ENCODE measurements at places on chromosomes 16 and 17.

DNA sequence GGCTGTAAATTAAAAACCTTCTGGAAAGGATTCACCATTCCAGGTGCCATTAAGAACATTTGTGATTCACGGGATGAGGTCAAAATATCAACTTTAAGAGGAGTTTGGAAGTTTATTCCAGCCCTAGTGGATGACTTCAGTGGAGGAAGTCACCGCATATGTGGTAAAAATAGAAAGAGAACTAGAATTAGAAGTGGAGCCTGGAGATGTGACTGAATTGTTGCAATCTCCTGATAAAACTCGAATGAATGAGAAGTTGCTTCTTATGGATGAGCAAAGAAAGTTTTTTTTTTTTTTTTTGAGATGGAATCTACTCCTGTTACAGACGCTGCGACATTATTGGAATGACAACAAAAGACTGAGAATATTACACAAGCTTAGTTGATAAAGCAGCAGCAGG, 26.7 kb downstream of the CCL4 start:
- no peak for DNase-seq

- DNase-seq, result no peak
Measured at GRCh38 chr16:84378099-84378498, 9.8 kb downstream of the ATP2C2 start.

DNA sequence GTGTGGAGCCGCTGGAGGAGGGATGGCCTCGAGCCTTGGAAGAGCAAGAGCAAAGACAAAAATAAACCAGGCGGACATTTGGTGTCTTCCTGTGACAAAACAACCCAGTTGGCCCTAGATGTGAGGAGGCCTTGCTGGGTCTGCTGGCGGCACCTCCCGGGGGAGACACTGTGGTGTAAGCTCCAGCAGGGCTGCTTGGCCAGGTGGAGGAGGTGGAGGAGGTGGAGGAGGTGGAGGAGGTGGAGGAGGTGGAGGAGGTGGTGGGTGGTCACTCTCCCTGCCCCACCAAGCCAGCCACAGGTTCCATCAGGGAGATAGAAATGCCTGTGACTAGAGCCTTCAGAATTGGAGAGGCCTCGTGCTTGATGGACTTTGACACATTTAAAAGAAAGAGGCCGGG, 32.1 kb downstream of the DBNDD1 start:
- no peak for DNase-seq

GRCh38 chr16:50613281-50613963, 65.2 kb downstream of the NKD1 start:
- DNase-seq, result no peak

DNA sequence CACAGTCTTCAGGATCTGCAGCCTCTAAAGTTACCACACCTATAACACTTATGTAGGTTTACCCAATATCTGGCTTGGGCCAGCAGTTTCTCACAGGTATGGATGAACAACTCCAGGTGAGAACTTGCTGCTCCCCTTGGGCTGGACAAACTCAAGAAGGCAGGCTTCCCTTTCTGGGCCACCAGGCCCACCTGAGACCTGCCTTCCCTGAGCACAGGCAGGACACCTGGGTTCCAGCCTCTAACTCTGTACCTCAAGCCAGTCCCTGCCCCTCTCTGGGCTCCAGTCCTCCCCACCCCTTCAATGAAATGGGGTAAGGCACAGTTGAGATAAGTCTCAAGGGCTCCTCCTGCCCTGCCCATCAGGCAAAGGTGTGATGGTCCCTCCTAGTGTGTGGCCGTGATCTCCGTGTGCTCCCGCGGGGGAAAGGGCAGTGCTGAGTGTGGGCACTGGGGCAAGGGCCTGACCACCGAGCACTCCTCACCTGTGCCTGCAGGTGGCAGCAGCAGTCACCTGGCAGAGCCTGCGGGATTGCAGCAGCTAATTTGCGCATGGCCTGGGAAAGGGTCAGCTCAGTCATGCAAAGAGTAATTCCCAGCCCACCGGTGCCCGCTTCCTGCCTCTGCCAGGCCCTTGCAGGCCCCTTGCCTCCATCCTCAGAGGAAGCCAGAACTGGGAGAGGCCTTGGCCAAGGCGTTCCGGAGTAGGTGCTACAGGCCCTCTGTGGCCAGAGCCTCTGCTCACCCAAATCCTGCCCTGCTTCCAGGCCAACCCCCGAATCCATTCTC, 28.2 kb upstream of the ADGRG1 start:
- no peak for DNase-seq

DNA sequence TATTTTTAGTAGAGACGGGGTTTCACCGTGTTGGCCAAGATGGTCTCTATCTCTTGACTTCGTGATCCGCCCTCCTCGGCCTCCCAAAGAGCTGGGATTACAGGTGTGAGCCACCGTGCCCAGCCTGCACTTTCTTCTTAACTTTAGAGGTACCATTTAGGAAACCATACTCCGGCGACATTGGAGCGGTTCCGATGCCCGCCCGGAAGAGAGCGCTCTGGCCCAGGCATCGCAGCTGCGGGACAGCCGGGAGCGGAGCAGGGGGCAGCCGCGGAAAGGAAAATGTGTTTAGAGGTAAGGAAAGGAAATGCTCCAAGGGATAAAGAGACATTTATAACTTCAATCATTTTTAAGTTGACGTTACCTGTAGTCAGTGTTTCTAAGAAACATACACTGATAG, 6.0 kb upstream of the HS3ST3B1 start:
- no peak for DNase-seq

GRCh38 chr17:8708025-8708461, 36.6 kb downstream of the CCDC42 start:
- no peak for DNase-seq

DNA sequence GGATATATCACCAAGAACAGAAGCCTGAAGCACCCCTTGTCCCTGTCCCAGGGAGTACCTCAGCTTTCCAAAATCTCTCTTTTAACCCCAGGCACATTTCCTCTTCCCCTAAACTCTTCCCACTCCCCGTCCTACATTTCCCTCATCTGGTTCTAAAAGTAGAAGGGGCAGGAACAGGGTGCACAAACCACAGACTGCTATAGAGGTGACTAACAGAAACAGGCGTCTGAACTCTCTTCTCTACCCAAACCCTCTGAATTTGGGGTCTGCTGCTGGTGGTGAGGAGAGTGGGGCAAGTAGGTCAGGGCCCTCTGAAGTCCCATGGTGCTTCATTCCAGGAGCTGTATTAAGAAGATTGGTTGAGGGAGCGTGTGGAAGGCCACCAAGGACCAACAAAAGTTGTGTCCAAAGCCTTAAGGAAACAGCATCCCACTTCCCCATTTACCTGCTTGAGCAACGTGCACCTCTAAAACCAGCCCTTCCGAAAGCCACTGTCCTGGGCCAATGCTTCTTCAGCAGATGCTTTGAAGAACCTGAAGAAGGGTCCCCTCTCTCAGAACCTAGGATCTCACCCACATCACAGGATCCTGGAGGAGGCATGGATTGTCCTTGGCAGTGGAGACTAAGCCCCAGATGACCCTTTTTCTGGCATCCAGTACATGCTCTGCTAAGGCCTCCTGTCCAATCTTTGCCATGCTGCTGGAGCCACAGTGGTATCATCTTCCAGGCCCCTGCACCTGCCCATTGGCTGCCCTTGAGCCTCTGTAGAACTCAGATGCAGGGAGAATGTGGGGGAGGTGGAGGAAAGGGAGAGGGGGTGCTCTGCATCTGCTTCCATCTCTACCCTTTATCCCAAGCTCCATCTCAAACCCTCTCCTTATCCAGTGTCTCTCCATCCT, 5.7 kb upstream of the NR1D1 start:
- DNase-seq, result no peak

DNA sequence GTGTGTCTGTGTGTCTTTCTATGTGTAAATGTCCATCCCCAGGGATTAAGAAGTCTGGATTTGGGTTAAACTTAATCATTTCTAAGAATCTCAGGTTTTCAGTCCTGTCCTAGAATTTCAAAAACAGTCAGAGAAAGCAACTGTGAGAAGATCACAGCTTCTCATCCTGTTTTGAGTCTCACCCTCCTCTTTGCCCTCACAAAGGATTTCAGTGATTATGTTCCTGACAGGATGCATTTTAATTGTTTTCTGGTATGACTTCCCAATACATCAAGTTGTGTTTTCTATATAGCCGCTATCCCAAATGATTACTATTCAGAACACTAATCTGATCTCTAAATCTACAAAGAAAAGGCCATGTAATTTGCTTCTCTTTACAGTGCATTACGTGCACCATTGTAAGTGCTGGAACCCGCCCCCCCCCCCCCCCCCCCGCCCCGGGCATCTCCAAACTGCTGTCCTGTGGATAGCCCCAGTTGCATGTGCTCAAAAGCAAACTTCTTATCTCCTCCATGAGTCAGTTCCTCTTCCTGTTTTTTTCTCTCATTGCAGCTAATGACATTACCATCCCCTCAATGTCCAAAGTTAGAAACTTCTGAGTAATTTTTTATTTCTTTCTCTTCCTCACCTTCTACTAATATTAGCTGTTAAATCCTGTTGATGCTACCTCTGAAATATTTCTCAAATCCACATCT, 73.9 kb downstream of the CDH13 start:
- DNase-seq, result peak; percentile 53

DNA sequence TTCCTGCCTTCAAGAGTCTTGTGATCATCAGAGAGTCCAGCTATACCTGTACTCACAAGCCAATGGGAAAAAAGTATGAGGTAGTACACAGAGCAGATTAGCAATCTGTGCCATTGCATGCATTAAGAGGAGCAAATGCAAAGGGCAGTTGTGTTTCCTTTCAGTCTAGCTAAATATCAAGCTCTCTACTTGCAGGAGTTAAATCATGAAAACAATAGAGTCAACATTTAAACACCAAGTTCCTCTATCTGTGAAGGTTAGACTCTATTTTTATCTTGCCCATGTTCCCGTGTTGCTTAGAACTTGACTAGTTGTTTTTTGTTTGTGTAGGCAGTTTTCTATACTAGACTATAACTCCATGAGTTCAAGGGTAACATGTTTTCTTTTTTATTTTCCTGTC, 4.7 kb upstream of the FAM20A start:
- DNase-seq, result no peak

GRCh38 chr16:82134846-82135245, 35.2 kb downstream of the MPHOSPH6 start:
- no peak for DNase-seq

- DNase-seq, result no peak
Measured at GRCh38 chr17:33363475-33363874, 70.4 kb upstream of the ASIC2 start.

DNA sequence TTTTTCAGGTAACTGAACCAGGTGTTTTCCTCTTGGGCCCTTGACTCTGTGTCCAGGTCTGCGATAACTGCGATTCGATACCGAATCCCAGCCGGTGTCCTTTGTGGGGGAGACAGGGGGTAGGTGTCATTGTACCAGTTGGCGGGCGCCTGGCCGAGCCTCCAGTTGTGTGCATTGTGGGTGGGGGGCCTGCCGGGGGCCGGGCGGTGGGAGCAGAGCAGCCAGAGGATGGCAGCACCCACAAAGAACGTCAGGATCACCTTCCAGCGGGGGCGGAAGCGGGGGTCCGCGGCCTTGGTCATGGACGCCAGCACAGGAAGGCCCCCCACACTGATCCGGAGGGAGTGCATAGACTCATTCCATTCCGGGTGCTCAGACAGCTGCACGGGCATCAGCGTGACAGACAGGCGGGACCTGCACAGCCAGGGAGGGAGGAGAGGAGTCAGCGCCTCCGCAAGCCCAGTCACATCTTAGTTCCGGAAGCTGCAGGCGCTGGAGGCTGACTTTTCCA, 12.3 kb downstream of the CANT1 start:
- DNase-seq, result no peak

- no peak for DNase-seq
Measured at GRCh38 chr16:69100071-69100691, 5.3 kb upstream of the HAS3 start.

- no peak for DNase-seq
Measured at GRCh38 chr17:50184064-50184463, 17.4 kb downstream of the COL1A1 start.

GRCh38 chr17:66172691-66173223, 19.2 kb downstream of the CEP112 start:
- no peak for DNase-seq

- DNase-seq, result no peak
Measured at GRCh38 chr17:742147-742793, 9.8 kb downstream of the GEMIN4 start.

GRCh38 chr16:6690741-6691140, 641.9 kb upstream of the RBFOX1 start:
- no peak for DNase-seq

GRCh38 chr17:80025140-80025539, 10.5 kb downstream of the TBC1D16 start:
- DNase-seq, result no peak

- no peak for DNase-seq
Measured at GRCh38 chr17:76151896-76152454, 10.9 kb upstream of the FOXJ1 start.

GRCh38 chr16:9821970-9822369, 360.3 kb downstream of the GRIN2A start:
- DNase-seq, result no peak

- no peak for DNase-seq
Measured at GRCh38 chr16:50838165-50838564, 96.3 kb downstream of the CYLD start.

DNA sequence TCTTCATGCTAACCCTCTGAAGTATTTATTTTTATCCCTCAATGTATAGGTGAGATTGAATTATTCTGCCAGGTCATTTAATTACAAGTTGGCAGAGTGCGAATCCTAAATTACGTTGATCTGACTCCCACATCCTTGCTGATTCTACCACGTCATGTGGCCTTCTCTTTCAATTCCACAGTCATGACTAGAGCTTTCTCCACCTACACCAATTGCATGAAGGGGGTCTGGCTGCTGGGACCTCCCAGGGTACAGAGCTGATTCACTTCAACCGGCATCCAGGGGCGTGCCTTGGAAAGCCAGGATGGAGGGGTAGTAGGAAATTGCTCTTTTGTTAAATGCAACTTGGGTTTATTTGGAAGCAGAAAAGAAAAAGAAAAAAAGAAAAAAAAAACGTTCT, 41.1 kb upstream of the CDH13 start:
- peak; percentile 23 for DNase-seq

DNA sequence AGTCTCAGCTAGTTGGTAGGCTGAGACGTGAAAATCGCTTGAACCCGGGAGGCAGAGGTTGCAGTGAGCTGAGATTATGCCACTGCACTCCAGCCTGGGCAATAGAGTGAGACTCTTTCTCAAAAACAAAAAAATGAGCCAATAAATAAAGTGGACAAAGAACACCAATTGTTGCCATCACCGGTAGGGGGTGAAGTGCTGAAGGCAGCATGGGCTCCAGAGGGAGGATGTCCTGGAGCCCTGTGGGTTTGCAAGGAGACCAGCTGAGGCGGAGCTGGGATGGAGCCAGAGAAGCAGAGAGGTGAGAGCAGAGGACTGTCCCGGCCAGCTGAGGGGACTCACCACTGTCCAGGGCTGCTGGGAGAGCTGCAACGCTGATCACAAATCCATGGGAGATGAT, 13.8 kb downstream of the CHST6 start:
- DNase-seq, result no peak

GRCh38 chr17:80265205-80266068, 4.8 kb downstream of the RNF213 start:
- no peak for DNase-seq

GRCh38 chr16:84741340-84741830, 41.6 kb downstream of the USP10 start:
- peak; percentile 45 for DNase-seq

GRCh38 chr17:4369557-4370230, 3.2 kb upstream of the UBE2G1 start:
- no peak for DNase-seq
